ENCODE measurements at places on chromosomes 1 and 21.

GRCh38 chr1:15876357-15877055, 29.0 kb downstream of the SPEN start:
- no peak for DNase-seq

- DNase-seq, result peak; percentile 14
Observed at GRCh38 chr1:164673584-164674214, 114.7 kb downstream of the PBX1 start.

DNA sequence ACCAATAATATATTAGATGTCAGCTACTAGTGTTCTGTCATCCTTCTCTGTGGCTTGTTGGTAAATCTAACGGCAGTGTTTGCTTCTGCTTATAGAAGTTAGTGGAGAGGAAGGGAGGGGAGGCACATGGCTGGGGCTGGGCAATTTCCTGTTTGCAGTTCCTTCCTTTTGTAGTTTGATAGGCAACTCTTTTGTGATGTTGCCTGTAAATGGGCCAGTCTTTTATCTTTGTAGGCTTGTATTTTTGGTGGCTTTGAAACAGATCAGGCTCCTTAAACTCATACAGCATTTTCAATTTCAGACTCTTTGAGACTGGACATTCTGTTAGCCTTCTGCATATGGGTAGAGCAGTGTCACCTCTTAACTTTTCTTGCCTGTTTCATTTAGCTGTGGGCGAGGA, 48.1 kb downstream of the CDC14A start:
- DNase-seq, result no peak

DNA sequence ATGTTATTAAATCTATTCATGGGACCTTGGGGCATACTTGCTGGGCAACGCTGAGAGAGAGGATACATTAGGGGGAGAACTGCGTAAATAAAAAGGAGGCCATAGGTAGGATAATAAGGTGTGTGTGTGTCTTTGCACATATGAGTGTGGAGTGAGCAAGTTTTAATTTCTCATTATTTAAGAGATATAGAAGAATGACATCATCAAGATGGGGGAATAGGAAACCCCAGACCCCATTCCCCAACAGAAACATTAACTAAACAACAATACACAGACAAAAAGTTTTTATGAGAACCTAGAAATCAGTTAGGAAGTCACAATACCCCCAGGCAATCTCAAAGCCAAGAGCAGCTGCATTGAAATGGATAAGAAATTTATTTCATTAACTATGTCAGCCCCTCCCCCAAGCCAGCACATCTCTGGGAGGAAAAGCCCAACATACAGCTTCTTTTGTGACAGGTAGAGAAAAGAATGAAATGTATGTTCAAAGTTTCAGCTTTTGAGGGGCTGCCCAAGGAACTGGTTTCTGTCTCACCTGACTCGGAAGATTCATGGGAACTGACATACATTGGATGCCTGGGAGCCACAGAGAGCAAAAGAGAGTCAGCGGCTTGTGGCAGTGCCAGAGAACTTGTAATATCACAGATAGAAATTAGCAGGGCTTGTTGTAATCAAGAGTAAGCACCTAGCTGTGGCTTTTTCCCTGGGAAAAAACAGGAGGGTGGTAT, 234.3 kb upstream of the NFIA start:
- DNase-seq, result no peak

- no peak for DNase-seq
Observed at GRCh38 chr1:46675549-46676314, 4.1 kb downstream of the TEX38 start.

DNA sequence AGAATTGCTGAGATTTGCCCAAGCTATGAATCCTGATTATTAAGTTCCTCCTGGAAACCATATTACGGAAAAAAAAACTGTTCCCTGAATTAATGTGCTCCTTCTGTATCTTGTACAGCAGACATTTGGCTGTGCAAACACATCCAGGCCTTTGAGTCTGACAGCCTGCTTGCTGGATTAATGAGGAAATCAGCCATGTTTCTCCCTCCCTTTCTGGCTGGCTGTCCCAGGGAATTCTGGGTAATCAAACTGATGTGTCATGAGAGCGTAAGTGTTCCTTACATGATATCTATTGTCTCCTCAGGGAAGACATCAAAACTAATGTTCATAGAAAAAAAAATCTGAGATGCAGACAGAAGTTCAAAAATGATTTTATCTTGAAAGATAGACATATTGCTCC, 18.8 kb downstream of the PGBD5 start:
- DNase-seq, result no peak

- peak; percentile 80 for DNase-seq
Observed at GRCh38 chr1:41333146-41333784, 28.0 kb upstream of the FOXO6 start.

DNA sequence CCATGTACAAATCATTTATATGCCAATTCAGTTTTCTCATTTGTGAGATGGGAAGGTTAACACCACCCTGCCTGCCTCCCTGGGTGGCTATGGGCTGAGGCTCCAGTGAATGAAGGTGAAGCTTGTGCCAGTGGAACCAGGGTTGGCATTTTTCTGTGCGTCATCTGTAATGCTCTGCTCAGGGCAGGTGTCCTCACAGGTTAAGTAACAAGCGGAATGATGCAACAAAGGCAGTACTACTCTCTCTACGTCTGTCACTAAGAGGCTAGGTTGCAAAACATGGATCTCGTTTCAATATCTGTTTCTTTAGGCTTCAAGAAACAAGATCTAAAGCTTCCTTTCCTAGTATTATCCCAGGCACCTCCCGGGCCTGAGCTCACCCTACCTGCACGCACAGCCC, 67.0 kb upstream of the ZNF648 start:
- no peak for DNase-seq

DNA sequence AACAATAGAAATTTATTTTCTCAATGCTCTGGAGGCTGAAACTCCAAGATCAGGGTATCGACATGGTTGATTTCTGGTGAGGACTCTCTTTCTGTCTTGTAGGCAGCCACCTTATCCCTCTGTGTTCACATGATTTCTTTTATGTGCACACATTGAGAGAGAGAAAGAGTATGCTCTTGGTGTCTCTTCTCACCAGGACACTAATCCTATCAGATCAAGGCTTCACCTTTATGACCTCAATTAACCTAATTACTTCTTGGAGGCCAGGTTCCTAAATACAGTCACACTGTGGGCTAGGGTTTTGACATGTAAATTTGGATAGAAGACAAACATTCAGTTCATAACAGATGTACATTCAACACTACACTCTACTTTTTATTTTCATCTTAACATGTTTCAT, 1094.2 kb upstream of the ADGRL2 start:
- DNase-seq, result no peak

DNA sequence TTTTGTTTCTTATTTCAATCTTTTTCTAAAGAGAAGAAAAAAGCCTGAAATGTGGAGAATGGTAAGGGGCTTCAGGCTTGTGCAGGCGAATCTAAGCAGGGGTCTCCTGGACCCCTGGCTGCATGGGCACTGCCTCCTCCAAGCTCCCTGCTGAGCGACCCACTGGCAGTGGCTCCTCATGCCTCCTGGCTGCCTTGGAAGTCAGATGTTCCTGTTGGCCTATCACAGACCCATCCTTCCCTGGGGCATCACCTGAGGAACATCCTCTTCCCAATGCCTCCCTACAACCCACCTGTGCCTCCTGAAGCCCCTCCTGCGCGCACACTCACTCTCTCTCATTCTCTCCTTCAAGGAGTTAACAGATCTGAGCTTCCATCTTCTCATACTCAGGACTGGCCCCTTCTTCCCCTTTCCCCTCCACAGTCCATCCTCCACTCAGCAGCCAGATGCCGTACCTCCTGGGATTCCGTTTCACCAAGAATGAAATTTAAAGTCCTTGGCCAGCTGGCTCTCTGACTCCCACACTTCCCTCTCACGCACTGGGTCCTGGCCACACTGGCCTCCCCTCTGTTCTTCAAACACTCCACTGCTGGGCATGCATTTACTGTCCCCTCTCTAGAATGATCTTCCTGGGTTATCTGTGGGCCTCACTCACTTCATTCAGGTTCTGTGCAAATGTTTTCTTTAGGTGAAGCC, 41.7 kb downstream of the AZIN2 start:
- DNase-seq, result no peak

DNA sequence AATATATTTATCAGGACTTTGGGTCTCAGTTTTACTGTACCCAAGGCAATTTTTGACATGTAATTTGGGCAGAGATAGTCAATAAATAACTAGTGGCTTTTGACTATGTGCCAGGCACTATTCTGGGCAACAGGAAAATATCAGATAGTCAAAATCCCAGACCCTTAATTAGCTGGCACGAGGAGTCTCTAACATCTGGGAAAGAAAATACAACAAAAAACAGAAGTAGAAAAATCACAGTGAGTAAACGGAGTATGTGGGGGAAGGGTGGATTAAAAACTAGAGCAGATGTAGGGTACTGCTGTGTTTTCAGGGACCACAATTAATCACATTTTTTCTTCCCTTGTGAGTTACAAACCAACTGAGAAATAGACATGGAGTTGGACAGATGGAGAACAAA, 217.8 kb downstream of the NCAM2 start:
- no peak for DNase-seq

DNA sequence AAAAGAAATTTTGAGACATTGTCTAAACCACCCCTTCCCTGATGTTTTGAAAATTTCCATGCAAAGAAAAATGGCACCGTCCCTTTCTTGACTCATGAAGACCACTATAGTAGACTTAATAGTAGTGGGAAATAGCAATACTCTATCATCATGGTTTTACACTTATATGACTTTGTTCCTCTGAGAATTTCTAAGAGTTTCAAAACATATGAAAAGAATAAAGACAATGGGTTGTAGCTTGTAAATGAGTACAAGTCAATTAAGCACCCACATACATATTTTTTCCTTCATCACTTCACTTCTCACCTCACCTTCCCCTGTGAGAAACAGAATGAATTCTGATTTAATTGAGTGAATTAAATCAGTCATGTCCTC, 151.7 kb downstream of the LYPLAL1 start:
- no peak for DNase-seq

GRCh38 chr1:159132271-159132881, 39.0 kb upstream of the CADM3 start:
- peak; percentile 61 for DNase-seq

GRCh38 chr1:175009532-175009931, 9.8 kb downstream of the CACYBP start:
- no peak for DNase-seq

DNA sequence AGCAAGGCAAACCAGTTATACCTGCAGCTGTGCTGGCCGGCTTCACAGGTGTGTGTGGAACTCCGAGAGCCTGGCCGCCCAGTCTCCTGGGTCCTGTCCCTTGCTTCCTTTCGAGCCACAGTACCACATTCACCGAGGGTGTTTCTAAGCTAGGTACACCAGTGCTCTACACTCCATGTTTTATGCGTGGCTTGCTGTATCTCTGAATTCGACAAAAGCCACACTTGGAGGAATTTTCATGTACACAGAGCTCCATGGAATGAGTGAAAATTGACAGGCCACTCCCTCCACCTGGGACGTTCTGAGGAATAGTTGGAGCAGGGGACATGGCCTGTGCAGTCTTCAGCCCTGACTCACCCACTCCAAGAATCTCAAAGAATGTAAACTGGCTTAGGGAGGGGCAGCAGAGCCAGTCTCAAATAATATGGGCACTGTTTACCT, 14.0 kb downstream of the ETS2 start:
- DNase-seq, result peak; percentile 81

DNA sequence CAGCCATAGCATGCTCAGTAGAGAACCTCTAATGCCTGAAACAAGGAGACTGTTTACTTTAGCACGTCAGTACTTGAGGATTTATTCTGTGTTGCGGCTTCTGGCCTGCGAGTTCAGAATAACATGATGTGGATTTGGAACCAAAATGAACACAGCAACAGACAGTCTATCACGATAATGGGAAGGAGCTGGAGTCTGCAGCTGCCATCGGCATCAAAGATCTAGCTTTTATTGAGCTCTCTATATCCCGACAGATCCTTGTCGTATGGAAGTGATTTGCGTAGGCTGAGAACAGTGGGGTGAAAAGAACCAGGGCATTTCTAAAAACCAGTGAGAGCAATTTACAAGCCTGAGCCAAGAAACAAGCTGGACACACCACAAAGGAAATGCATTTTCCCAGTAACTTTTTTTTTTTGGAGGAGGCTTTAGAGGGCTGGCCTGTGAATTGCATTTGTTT, 294.2 kb downstream of the KIF26B start:
- DNase-seq, result peak; percentile 35

DNA sequence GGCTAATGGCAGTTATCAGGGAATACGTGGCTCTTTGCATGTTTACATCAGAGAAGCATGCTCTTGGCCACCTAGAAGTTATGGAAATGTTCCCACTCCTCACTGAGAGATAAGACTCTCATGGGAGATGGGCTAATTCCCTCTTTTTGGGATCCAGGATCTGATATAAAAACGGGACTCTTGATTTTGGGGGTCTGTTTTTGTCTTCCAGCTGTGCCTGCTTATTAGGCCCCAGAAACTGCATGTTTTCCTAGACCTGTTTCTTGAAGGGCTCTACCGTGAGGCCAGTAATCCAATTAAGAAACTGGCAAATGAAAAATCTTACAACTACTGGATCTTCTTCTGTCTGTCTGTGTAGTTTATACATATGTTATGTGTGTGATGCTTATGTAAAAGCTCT, 47.0 kb upstream of the PTCH2 start:
- DNase-seq, result no peak

DNA sequence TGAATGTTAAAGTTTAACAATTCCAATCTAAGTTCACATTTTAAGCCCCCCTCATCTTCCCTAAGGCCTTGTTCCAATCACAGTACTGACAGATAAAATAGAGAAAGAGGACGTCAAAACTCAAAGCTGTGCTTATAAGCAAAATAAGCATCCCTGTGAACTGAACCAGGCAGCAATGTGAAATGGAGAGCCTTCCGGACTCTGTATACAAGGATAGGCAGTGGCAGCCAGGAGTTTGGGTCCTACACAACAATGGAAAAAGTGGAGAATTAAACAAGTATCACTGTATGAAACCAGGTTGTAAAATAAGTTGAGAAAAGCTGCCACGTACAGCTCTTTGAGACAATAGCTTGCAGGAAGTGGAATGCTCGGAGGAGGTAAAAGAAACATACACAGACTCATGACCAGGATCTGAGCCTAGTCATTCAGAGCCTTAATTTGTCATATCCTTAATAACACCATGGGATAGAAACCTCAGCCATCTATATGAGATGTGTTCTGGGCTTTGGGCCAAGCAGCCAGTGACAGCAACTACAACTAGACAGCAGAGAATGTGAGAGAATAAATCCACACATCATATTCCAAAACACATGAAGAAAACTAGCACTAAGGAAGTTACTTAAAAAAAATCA, 55.2 kb upstream of the PALMD start:
- peak; percentile 99 for DNase-seq

DNA sequence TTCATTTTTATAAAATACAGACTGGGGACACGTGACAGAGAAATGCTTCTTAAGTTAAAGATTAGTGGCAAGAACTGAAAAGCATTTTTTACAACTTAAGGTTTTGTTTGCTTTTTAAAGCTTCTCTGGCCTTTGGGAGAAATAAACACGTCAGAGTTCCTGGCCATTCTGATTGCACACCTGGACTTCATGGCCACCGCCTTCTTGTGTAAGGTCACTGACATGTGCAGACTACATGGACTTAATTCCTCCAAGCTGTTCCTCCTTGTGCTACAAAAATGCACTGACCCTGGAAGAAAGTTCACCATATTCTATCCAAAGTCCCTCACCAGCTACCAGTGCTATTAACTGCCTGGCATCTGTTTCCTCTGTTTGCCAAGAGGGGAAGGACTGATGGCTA, 56.1 kb downstream of the GADD45A start:
- no peak for DNase-seq

All from fibroblast of skin of right biceps (primary cell).